ENCODE measurements at places on chromosomes 1 and 21. TPM values are rescaled to one million over a fixed set of nuclear protein-coding genes. Genes with fewer than 3 reads are reported as not detected.
A peak's percentile ranks its signal among the peaks of the same experiment; 100 is the strongest.

AKR7A3 gene
- total RNA-seq, result 0.65 TPM

CFAP141 gene
- not detected for total RNA-seq

DNA sequence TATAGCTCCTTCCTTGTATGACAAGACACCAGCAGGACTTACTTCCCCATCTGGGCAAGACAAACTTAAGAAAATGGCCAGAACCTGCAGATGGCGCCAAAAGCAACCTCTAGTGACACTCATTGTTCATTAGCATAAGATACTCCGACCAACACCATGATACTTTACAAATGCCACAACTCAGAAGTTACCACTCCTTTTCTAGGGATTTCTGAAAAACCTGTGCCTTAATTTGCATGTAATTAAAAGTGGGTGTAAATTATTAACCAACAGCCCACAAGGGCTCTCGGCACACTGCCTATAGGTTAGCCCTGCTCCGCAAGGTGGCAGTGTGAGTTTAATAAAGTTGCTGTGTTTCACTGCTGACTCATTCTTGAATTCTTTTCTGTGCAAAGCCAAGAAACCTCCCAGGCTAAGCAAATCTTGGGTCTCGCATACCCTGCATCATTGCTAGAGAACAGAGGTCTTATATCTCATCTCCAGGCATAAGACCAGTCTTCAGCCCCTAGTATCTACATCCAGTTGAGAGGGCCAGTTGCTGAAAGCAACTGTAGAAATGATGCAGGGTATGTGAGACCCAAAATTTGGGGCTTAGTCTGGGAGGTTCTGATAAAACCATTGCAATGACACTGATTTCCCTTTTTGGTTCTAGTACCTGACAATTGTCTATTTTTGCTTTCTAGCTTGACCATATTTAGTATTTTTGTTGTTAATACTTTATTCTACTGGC lies 86.4 kb downstream of the FAF1 start:
- no peaks in the 10 kb centered on the region for H3K36me3 ChIP-seq
- no peak overlapping the region for H3K27ac ChIP-seq
- DNase-seq, result peak; percentile 84
- no peak overlapping the region for H3K4me3 ChIP-seq
- H3K4me1 ChIP-seq, result peaks cover 3% of the 10 kb centered on the region

DNA sequence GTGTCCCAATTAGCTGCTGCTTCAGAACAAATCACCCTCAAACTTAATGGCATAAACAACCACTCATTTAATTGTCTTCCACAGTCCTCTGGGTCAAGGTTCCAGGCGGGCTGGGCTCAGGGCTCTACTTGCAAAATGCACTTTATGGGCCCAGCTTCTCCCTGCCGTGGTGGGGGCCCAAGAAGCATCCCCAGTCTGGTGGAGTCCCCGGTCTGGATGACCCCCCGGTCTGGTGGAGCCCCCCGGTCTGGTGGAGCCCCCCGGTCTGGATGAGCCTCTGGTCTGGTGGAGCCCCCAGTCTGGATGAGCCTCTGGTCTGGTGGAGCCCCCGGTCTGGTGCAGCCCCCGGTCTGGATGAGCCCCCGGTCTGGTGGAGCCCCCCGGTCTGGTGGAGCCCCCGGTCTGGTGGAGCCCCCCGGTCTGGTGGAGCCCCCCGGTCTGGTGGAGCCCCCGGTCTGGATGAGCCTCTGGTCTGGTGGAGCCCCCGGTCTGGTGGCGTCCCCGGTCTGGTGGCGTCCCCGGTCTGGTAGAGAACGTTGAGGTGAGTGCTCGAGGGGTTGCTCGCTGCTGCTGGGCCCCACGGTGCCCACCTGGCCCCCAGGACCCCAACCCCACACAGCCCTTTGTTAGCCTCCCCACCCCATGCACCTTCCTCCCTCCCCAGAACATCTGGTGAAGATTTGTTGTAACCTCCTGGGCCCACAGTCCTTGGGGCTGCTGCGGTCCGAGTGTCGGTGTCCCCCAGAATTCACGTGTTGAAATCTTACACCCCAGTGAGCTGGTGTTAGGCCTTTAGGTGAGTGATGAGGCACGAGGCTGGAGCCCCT lies 33.8 kb downstream of the POFUT2 start:
- H3K36me3 ChIP-seq, result no peaks in the 10 kb centered on the region
- no peak overlapping the region for H3K27ac ChIP-seq
- H3K4me3 ChIP-seq, result no peak overlapping the region
- peaks cover 3% of the 10 kb centered on the region for H3K4me1 ChIP-seq

- no peaks in the 10 kb centered on the region for H3K27me3 ChIP-seq
- H3K4me3 ChIP-seq, result no peak overlapping the region
- DNase-seq, result no peak
- H3K36me3 ChIP-seq, result no peaks in the 10 kb centered on the region
- H3K4me1 ChIP-seq, result peaks cover 8% of the 10 kb centered on the region
- H3K27ac ChIP-seq, result no peak overlapping the region
Measured at GRCh38 chr1:53512807-53513755, 53.9 kb downstream of the DMRTB1 start.

S100A8 gene
- not detected for total RNA-seq

- H3K36me3 ChIP-seq, result no peaks in the 10 kb centered on the region
- no peaks in the 10 kb centered on the region for H3K27me3 ChIP-seq
- DNase-seq, result no peak
- no peak overlapping the region for H3K27ac ChIP-seq
Measured at GRCh38 chr21:26877018-26877417, 31.8 kb upstream of the ADAMTS1 start.

DNA sequence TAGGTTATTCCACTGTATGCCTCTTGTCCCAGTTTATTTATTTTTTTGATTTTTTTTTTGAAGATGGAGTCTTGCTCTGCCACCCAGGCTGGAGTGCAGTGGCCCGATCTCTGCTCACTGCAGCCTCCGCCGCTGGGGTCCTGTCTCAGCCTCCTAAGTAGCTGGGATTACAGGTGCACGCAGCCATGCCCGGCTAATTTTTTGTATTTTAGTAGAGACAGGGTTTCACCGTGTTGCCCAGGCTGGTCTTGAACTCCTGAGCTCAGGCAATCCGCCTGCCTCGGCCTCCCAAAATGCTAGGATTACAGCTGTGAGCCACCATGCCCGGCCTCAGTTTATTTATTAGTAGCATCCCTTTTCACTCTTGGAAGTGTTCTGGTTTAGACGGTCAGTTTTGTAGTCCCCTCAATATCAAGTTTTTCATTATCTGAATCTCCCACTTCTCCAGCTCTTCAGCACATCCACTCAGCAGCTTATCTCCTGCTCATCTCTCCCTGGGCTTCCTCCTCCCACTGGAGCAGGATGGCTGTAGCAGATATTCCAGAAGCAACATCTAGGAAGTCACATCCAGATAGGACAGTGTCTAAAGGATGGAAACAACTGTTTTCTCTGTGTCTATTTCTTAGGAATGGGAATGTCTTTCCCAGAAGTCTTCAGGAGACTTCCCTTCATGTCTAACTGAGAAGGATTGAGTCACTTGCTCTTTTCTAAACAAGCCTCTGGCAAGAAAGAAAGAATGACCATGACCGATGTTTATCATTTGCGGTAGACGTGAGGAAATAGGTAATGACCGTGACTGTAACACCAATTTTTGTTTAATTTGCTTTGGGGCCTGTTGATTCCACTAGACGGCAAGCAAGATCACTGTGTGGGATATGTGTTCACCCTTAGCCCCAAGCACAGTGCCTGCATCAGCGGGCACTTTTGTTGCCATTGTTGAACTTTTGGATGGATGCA lies 14.4 kb downstream of the CCDC190 start:
- no peak overlapping the region for H3K4me3 ChIP-seq
- no peak overlapping the region for H3K27ac ChIP-seq
- no peaks in the 10 kb centered on the region for H3K36me3 ChIP-seq
- H3K27me3 ChIP-seq, result no peaks in the 10 kb centered on the region
- no peaks in the 10 kb centered on the region for H3K4me1 ChIP-seq
- DNase-seq, result no peak

DNA sequence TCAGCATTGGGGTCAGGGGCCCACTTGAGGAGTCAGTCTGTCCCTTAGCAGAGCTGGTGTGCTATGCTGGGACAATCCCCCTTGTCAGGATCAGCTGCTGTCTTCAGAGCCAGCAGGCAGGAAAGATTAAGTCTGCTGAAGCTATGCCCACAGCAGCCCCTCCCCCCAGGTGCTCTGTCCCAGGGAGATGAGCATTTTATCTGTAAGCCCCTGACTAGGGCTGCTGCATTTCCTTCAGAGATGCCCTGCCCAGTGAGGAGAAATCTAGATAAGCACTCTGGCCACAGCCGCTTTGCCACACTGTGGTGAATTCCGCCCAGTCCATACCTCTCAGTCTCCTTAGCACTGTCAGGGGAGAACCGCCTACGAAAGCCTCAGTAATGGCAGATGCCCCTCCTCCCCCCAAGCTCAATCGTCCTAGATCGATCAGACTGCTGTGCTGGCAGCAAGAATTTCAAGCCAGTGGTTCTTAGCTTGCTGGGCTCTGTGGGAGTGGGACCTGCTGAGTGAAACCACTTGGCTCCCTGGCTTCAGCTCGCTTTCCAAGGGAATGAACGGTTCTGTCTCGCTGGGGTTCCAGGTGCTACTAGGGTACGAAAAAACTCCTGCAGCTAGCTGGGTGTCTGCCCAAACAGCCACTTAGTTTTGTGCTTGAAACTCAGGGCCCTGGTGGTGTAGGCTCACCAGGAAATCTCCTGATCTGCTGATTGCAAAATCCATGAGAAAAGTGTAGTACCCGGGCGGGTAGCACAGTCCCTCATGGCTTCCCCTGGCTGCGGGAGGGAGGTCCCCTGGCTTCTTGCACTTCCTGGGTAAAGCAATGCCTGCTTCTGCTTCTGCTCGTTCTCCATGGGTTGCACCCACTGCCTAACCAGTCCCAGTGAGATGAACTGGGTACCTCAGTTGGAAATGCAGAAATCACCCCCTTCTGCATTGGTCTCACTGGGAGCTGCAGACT lies 25.1 kb upstream of the TP53BP2 start:
- no peaks in the 10 kb centered on the region for H3K27me3 ChIP-seq
- no peak overlapping the region for H3K4me3 ChIP-seq
- no peak overlapping the region for H3K27ac ChIP-seq
- H3K4me1 ChIP-seq, result peaks cover 4% of the 10 kb centered on the region
- DNase-seq, result no peak
- H3K36me3 ChIP-seq, result no peaks in the 10 kb centered on the region

DNA sequence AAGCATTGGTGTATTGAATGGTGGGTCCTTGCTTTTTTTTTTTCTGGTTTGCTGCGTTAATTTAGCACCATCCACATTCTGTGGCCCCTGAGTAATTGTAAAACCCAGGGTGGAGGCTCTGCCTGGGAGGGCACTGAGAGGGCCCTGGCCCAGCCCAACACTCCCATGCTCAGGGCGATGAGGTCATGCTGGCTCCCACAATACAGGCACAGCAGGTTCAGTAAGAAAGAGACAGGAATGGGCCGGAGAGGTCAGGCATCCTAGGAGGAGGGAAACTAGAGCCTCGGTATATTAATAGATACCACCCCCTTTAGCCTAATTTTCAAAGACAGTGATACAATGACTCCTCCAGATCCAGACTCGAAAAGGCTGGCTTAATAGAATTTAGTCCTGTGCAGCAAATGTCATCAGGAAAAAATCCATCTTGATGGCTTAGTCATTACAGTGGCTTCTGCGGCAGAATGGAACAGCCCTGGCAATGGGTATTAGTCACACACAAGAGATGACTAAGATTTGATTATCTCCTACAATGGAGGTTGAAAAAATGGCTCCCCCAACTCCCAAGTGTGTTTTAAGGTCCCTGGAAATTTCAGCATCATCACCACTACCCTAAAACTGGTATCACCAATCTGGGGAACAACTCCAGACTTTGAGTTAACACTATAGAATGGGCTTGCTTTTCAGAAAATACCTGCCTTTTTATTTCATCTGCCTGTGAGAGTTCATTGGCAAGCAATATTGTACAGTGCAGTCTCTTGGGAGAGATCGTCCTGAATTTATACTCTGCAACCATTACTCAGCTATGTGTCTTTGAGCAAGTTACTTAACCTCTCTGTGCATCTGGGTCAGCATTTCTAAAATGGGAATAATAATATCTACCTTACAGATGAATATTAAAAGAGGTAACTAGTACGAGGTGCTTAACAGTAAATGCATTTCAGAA lies 43.9 kb upstream of the LYST start:
- H3K27me3 ChIP-seq, result no peaks in the 10 kb centered on the region
- H3K27ac ChIP-seq, result no peak overlapping the region
- H3K4me3 ChIP-seq, result no peak overlapping the region
- no peaks in the 10 kb centered on the region for H3K36me3 ChIP-seq
- no peaks in the 10 kb centered on the region for H3K4me1 ChIP-seq

BCAR3 gene
- 8.3 TPM for total RNA-seq

KIF14 gene
- total RNA-seq, result 22.5 TPM

DNA sequence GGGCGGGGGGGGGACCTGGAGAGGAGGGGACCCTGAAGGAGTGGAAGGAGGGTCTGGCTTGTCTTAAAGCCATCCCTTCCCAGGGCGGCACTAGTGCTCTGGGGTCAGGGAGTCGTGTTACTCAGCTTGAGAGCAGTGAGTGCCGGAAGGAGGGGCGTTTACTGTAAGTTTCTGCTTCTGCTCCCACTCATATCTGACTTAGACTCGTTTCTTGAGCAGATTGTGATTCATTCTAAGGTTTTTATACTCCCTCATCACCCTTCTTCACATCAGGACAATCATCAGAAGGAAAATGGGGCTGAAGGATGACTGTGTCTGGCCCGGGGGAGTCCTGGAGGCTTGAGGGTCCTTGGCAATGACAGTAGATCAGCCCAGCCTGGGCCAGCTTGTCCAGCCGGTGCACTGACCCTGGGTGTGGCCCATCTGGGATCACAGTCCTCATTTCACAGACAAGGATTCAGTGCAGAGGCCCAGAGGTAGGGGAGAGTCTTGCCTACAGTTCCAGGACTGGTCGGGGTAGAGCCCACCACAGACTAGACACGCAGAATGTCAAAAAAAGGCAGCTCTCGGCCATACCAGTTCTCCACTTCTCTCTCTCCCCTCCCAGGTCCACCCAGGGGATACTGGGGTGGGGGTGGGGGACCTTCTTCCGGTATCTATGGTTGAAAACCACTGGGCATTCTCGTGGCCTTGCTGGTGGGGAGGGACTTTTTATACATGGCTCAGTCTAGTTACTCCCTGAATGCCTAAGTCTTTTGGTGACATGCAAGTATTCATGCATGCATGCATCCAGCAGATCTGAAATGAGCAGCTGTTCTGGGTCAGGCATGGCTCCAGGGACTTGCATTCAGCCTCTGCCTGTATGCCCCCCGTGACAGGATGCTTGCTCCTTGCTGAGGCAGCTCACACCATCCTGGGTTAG lies 5.1 kb downstream of the TNFRSF8 start:
- H3K36me3 ChIP-seq, result no peaks in the 10 kb centered on the region
- peaks cover 12% of the 10 kb centered on the region for H3K27me3 ChIP-seq
- peaks cover 21% of the 10 kb centered on the region for H3K4me1 ChIP-seq
- H3K4me3 ChIP-seq, result no peak overlapping the region
- H3K27ac ChIP-seq, result no peak overlapping the region

PPFIA4 gene
- total RNA-seq, result 7.0 TPM

Measured in H1 (cell line).